ENCODE measurements at places on chromosomes 4 and X. TPM values are rescaled to one million over a fixed set of nuclear protein-coding genes. Genes with fewer than 3 reads are reported as not detected.

- DNase-seq, result no peak
Observed at GRCh38 chrX:27998666-27999065, 17.4 kb upstream of the DCAF8L1 start.

DNA sequence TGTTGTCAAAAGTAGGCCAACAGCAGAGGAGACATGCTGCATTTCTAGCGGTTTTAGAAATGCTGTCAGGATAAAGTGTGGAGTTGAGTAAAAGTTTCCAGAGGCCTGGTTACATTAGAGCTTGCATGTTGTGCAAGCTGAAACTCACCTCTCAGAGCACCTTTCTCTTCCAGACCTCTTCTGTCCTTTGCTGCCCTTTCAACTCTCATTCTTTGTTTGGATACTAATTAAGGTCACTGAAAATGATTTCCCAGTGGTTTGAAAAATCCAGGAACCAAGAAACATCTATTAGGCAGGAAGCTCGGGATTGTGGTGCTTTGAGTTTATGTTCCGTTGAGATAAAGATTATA, 426.6 kb downstream of the MAPK10 start:
- no peak for DNase-seq

DNA sequence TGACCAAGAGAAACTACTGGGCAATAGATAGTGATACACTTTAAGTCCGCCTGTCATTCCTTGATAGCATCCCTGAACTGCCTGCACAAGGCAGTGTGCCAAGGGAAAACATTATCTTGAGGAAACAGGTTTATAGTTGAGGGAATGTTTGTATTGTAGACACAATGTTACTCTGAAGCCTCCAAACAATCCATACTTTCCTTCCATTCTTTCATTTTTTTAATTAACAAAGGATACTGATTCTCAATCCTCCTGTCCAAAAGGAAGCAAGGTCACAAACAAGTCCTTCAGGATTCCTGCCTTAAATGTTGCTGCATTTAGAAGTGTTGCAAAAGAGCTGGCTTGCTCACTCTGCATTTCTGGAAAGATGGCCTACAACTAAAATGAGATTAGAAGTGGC, 61.7 kb upstream of the PRSS48 start:
- no peak for DNase-seq

DNA sequence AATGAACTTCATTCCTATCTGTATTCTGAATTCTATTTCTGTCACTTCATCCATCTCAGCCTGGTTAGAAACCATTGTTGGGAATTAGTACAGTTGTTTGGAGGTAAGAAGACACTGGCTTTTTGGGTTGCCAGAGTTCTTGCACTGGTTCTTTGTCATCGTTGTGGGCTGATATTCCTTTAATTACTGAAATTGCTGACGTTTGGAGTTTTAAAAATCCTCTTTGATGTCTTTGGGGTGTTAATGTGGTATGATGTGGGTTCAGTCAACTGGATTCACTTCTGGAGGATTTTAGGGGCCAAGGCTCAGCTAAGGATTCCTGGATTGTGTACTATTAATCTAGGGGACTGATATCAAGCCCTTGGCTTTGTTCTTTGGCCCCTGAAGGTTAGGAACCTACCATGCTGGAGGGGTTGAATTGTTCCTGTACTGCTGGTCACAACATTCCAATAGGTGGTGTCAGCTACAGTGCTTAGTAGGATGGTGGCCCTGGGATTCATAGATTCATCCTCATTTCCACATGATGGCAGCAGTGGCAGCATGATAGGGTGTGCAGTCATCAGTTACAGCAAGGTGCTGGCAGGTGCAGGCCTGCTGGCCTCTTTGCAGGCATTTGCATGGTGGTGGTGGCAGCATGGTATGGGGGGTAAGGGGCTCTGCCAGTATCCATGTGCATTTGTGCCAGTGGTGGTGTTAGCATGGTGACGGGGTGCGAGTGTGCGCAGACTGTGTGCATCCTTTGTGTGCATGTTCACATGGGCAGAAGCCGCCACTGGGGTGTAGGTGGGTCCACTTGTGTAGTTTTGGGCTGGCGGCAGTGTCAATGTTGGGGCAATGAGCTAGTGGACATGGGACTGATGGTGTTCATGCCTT, 301.3 kb downstream of the TEX13C start:
- DNase-seq, result no peak

DNA sequence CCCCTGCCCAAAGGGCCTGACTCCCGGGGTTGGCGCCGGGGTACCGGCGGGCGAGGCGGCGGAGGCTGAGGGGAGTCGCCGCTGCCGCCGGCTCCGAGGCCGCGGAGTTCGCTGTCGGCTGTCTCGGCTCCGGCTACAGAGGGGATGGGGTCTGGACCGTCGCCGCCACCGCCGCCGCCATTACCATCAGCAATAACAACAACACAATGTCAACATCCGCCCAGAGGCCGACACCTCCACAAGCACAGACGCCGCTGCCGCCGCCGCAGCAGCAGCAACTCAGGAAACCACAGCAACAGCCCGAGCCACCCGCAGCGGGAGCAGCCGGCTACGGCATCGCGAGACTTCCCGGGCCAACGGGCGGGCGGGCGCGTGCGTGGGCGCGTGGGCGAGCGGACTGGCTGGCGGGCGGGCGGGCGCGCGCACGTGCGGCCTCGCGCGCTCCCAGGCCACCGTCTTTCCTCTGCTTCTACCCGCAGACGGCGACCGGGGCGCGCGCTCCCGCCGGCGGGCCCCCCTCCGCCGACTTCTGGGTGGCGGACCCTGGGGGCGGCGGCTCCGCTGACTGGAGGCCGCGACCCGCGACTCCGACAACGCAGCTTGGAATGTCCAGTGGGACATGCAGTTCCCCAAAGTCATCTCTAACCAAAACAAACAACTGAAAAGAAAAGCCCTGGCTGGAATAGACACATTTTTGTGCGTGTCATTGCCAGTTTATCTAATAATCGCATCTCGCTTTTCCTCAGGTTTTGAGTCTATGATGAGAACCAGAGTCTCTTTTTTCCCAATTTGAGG, at the start of gene CHIC2:
Gene CHIC2, minus strand, starts transcription at position 289 of the 795 bp plus-strand sequence. CDS start 305 bp downstream, outside the sequence.
- peak; percentile 96 for DNase-seq

DNA sequence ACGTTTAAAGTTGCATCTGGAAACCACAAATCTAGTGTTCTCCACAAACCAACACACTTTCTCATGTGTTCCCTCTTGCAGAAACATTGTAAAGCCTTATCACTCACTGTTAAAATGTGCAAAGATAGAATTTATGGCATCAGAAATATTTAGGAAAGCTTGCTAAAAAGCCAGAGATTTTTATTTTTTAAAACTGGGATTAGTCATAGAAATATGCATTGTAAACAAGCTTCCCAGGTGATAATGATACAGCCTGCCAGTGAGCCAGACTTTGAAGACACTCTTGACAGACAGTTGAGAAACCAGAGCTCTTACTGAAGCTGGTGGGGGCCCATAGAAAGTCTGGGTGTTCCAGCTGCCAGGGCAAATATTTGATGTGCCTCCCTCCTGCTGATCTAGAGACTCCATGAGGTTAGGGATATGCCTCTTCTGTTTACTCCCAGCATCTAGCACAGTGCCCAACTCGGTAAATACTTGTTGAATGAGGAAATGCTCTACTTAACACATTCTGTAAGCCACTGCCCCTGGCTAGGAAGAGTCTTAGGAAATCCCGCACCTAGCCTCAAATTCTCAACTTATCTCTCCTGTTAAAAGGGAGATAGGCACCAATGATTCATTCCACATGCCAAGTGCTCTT, 179.0 kb upstream of the RASGEF1B start:
- DNase-seq, result no peak

GRCh38 chr4:55920571-55920970, 28.2 kb upstream of the CEP135 start:
- DNase-seq, result peak; percentile 29

UGT2B11 gene
- total RNA-seq, result not detected

PRRG3 gene
- not detected for total RNA-seq

SOWAHD gene
- not detected for total RNA-seq

NR0B1 gene
- total RNA-seq, result not detected

CAPN6 gene
- 1.3 TPM for total RNA-seq
